ENCODE measurements at places on chromosomes 2 and 18.

GRCh38 chr2:47869859-47870595 is 36.3 kb downstream of the FBXO11 start:
- ATAC-seq = no peak

DNA sequence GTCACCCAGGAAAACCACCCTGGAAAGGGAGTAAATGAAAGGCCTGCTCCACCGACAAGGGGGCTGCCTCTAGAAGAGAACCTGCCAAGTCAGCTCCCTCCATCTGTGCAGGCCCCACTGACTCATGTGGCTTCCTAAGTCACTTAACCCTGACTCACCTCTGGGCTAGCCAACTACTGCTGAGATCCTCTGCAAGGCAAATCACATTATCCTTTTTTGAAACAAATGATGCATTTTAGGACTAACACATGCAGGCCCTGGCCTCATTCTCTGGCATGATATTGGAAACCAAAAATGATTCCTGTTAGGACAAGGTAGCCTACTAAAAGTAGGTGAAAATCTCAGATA is 474.6 kb downstream of the EPHA4 start:
- no peak for ATAC-seq

- ATAC-seq = no peak
Observed at GRCh38 chr2:219918254-219918653, 290.8 kb downstream of the SLC4A3 start.

DNA sequence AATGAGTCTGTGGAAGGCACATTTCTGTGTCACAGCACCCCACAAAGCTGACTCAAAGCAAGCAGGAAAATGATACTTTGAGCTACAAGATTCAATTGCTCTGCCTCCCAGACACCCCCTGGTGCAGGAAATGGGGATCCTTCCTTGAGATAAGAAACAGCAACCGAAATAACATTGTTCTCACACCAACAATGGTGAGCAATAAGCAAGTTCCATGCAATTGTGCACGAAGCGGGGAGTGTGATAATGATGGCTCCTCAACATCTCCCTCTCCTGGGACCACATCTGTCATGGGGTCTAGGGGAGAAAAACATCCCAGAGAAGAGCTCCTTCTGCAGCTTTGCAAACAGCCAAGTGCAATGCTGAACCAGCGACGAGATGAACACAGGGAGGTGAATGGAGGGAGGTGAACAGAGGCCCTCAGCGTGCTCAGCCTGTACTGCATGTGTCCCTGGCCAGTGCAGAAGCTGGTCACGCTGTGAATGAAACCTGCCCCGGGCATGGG is 67.7 kb downstream of the PDCL3 start:
- ATAC-seq = no peak

DNA sequence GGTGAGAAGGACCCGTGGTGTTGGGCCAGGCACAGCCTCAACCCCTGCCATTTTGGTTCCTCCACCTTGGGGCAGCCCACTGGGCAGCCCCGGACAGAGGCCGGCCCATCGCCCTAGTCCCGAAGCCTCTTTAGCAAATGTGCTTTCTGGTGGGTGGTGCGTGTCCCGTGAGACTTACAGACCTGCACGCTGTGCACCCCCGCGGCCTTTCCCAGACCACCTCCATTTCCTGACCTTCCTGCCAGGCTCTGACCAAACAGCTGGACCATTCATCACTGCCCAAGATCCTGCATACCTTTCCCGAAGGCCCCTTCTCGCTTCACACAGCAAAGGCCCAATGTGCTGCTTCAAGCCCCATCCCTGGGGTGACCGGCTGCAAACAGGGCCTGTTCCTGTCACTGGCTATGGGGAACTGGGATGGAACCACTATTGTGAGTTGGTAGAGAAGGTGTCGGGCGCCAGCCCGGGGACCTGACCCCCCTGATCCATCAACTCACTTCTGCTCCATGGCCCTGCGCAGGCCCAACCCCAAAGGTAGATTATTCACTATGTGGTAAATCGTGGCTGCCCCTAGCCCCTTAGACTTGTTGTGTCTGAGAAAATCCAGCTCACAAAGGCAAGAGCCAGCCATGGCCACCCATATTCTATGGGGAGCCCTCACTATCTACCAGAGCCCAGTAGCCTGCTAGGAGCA is 341.0 kb downstream of the EIPR1 start:
- no peak for ATAC-seq

- no peak for ATAC-seq
Observed at GRCh38 chr2:43314299-43314927, 88.0 kb upstream of the ZFP36L2 start.

DNA sequence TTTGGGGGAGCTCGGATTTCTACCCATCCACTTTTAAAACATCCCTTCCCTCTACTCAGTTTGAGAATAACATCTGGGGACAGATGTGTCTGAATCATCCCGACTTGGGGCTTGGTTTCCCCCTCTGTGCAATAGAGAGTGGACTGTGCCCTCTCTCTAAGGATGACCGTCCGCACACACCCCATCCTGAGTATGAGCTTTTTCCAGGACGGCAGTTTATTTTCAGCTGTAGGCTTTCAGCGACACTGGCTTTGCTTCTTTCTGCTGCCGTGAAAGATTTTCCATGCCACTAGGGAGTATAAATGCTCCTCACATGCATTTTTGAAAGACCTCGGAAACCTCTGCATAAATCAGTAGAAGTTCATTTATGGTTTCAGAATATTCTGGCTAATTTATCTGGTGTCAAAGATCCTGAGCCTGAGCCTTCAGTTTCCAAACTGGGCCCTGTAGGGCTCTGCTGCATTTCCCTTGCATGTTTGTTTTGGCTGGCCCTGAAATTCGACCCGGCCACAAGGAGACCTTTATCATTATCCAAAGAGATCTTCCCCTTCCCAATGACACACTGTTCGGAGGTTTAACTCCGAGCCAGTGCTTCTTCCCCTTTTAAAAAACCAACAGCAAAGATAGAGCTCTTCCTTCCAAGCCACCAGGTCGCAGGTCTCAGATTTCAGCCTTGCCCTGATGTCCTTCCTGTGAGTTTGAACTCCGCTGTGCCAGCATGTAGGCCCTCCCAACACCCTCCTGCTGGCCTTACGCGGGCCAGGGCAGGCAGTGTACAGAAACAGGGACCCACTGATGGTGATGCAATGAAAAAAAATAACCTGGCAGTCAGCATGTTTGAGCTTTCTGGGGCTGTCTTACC is 53.3 kb downstream of the FECH start:
- no peak for ATAC-seq

DNA sequence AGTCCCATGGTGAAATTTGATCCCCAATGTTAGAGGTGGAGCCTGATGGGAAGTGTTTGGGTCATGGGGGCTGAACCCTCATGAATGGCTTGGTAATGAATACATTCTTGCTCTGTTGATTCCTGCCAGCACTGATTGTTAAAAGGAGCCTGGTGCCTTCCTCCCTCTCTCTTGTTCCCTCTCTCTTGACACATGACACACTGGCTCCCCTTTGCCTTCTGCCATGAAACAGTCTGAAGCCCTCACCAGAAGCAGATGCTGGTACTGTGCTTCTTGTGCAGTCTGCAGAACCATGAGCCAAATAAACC is 30.6 kb upstream of the EPC2 start:
- ATAC-seq = no peak

DNA sequence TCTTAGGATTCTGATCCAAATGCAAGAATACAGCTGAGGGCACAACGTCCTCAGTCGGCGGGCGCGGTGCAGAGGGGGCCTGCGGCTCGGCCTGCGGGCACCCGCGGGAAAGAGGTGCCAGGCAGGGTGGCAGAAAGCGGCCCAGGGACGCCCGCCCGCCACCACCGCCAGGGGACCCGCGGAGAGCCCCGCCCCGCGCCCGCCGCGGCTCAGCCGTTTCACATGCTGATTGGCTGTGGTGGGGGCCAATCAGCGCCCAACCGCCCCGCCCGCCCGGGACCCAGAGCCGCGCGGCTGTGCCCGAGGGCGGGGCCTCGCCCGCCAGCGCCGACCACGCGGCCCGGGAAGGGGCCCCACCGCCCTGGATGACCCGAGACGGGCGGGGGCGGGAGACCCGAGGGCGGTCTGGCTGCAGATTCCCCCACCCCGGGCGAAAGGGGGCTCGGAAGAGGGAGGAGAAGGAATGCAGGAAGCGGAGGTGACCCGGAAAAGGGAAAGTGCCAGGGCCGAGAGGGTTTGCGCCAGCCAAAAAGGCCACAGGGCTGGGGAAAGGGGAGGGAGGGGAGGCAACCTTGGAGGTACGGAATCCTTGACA is 8.0 kb downstream of the IRS1 start:
- peak; percentile 98 for ATAC-seq

- ATAC-seq = no peak
Observed at GRCh38 chr18:13868501-13869271, 44.7 kb downstream of the MC5R start.

GRCh38 chr18:75023473-75023872 is 185.5 kb downstream of the PTGR3 start:
- ATAC-seq = no peak

- no peak for ATAC-seq
Observed at GRCh38 chr2:7621018-7621814, 704.0 kb downstream of the RNF144A start.

DNA sequence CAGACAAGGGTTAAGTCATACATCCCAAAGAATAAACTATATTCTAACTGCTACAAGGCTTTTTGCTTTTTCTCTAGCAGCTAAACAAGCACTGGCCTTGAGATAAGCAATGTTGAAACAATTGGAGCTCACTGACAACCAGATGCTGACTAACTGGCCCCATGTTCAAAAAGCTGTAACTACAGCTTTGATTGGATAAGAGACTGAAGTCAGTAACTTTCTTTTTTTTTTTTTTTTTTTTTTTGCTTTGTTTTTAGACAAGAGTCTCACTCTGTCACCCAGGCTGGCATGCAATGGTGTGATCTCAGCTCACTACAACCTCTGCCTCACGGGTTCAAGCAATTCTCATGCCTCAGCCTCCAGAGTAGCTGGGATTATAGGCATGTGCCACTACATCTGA is 45.4 kb upstream of the TMEM163 start:
- no peak for ATAC-seq

GRCh38 chr2:110910423-110910822 is 178.1 kb downstream of the ACOXL start:
- peak; percentile 50 for ATAC-seq

DNA sequence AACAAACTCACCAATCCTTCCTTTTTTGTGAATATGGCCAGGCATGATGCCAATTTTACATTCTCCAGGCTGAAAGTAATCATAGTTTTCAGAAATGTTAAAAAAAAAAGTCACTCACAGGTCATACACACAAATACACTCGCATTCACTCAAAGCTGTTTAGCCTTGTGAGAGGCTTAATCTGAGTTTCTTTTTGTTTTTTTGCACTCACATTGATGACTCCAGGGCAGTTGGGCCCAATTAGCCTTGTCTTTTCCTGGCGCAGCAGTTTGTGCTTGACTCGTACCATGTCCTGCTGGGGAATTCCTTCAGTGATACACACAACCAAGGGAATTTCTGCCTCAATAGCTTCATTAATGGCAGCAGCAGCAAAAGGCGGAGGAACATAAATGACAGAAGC is 18.0 kb downstream of the SUCLG1 start:
- no peak for ATAC-seq

GRCh38 chr2:70061317-70061716 is 26.0 kb upstream of the PCBP1 start:
- no peak for ATAC-seq

GRCh38 chr2:196660244-196660643 is 20.7 kb downstream of the CCDC150 start:
- ATAC-seq = no peak

DNA sequence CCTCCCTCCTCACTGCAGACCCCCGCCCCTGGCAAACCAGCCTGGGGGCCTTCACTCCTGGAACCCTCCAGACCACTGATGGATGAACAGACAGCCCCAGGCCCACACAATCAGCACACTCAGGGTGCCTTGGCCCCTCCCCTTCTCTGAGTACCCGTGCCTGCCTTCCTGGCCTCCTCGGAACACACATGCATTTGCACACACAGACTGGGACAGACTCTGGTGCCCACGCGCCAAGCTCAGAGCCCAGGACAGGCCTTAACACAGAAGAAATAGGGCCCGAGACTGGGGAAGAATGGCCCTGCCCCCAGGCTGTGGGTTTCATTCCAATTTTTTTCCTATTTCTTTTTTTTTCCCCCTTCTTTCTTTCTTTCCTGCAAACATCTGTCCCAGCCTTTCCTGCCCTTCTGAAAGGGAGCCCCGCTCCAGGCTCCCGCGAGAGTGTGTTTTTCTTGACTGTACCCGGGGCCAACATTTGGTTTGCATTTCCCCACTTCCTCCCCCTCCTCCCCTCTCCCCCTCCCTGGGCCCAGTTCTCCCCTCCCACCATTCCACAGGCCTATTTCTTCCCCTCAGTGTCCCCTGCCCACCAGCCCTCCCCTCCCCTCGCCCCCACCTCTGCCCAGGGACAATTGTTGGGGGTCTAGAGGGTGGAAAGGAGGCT is 618 bp upstream of the TNS1 start:
- ATAC-seq = no peak

GRCh38 chr2:15814403-15814802 is 125.9 kb upstream of the MYCN start:
- no peak for ATAC-seq

DNA sequence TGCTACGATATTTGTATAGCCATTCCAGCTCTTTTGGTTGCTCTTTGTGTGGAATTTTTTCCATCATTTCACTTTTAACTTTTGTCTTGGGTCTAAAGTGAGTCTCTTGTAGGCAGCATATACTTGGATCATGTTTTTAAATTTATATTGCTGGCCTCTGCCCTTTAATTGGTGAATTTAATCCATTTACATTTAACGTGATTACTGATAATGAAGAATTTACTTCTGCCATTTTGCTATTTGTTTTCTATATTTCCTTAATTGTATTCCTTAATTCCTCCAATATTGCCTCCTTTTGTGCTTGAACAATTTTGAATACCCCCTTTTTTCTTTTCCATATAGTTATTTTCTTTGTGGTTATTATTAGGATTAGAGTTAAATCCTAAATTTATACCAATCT is 21.0 kb upstream of the ADNP2 start:
- no peak for ATAC-seq

DNA sequence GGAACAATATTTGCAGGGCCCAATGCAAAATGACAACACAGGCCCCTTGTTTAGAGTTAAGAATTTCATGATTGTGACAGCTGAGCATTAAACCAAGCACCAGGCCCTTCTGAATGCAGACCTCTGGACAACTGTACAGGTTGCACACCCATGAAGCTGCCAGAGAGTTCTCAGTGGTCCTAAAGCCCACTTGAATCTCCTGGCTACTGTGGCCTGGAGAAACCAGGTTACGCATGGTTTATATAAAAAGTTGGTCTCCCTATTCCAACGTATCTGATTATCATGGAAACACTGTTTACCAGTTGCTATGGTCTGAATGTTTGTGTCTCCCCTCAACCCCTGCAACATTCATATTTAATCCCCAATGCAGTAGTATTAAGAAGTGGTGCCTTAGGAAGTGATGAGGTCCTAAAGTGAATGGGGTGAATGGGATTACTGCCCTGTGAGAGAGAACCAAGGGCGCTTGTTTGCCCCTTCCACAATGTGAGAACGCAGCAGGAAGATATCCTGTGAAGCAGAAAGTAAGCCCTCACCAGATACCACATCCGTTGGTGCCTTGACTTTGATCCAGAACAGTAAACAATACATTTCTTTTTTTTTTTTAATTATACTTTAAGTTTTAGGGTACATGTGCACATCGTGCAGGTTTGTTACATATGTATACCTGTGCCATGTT is 48.0 kb upstream of the ANXA4 start:
- ATAC-seq = peak; percentile 52

All from stimulated activated memory B cell treated with anti-CD40 and anti-IgM and Interleukin-4, amounts not matched to agents 10 μg/mL and 1 μg/mL and 100 μg/mL, for 72 hours (primary cell).